A549 treated with Mapracorat at 1 μM for 4 hours (cell line): ENCODE measurements at places on chromosomes 5 and 9. TPM values are rescaled to one million over a fixed set of nuclear protein-coding genes. Genes with fewer than 3 reads are reported as not detected.

Gene LRRC19
- total RNA-seq, result not detected in 5 replicates

Gene NIPAL4
- total RNA-seq, result 10.0 to 15.1 TPM (median 11.9 TPM) in 5 replicates

Gene SLC36A2
- total RNA-seq, result not detected in 5 replicates

Gene RASGRF2
- 1.2 to 1.8 TPM (median 1.6 TPM) in 5 replicates for total RNA-seq

Gene CDC20B
- total RNA-seq, result 0.07 to 0.09 TPM (median 0.09 TPM) in 4 of 5 replicates, not detected in the other

Gene LCP2
- total RNA-seq, result not detected in 5 replicates

Gene C7
- not detected in 5 replicates for total RNA-seq

Gene SNCAIP
- total RNA-seq, result 0.10 TPM in 1 of 5 replicates, not detected in the others

Gene HMGXB3
- 33.1 to 34.7 TPM (median 33.9 TPM) in 5 replicates for total RNA-seq

Gene SPAG8
- total RNA-seq, result 0.34 to 0.74 TPM (median 0.56 TPM) in 5 replicates

Gene TEX53
- not detected in 5 replicates for total RNA-seq

Gene ABLIM3
- 21.7 to 27.2 TPM (median 21.9 TPM) in 5 replicates for total RNA-seq

Gene C9
- total RNA-seq, result not detected in 5 replicates

Gene DNAI1
- total RNA-seq, result 0.23 to 0.64 TPM (median 0.45 TPM) in 4 of 5 replicates, not detected in the other

Gene ORM1
- total RNA-seq, result not detected in 5 replicates

Gene CXXC5
- total RNA-seq, result 13.8 to 20.9 TPM (median 19.3 TPM) in 5 replicates

Gene TIMD4
- 0.74 to 1.6 TPM (median 1.1 TPM) in 5 replicates for total RNA-seq

Gene CCDC152
- not detected in 5 replicates for total RNA-seq

Gene INSL6
- total RNA-seq, result not detected in 5 replicates

Gene PCDHA4
- 1.5 to 1.8 TPM (median 1.7 TPM) in 5 replicates for total RNA-seq

Gene EIF4EBP3
- total RNA-seq, result 1.3 to 2.8 TPM (median 1.9 TPM) in 5 replicates

Gene PIP5KL1
- 1.0 to 3.5 TPM (median 1.6 TPM) in 5 replicates for total RNA-seq

Gene SEPTIN8
- 16.2 to 21.1 TPM (median 20.2 TPM) in 5 replicates for total RNA-seq

Gene OBP2B
- not detected in 5 replicates for total RNA-seq

Gene DMRTA1
- total RNA-seq, result 0.58 to 0.83 TPM (median 0.70 TPM) in 5 replicates

Gene GPRIN1
- total RNA-seq, result 7.4 to 9.6 TPM (median 9.1 TPM) in 5 replicates

Gene WNT8A
- total RNA-seq, result not detected in 5 replicates

Gene NUDCD2
- total RNA-seq, result 33.3 to 34.8 TPM (median 33.9 TPM) in 5 replicates

Gene BHMT
- total RNA-seq, result not detected in 5 replicates

Gene RIGI
- total RNA-seq, result 2.6 to 3.4 TPM (median 2.8 TPM) in 5 replicates

Gene HDAC3
- 44.0 to 51.0 TPM (median 48.7 TPM) in 5 replicates for total RNA-seq
